A549 (cell line): ENCODE measurements at places on chromosomes 4 and X. TPM values are rescaled to one million over a fixed set of nuclear protein-coding genes. Genes with fewer than 3 reads are reported as not detected.

DNA sequence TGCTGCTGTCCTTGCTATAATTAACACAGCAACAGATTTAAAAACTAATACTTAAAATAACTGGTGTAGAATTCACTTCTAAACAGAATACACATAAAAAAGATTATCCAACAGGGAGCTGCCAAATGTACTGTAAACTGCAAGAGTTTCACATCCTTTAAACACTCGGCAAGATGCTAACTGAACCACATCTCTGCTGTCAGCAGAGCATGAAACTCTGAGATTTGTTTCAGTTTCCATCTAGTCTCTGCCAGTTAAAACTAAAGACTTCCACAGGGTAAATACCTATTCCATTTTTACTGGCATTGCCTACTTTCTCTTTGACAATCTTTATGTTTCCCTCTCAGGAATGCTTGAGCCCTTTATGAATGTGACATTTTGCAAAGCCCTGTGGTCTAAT, 127.7 kb downstream of the SLC7A11 start:
- no peak for DNase-seq

- DNase-seq, result no peak
Measured at GRCh38 chr4:157005193-157005592, 33.6 kb upstream of the PDGFC start.

DNA sequence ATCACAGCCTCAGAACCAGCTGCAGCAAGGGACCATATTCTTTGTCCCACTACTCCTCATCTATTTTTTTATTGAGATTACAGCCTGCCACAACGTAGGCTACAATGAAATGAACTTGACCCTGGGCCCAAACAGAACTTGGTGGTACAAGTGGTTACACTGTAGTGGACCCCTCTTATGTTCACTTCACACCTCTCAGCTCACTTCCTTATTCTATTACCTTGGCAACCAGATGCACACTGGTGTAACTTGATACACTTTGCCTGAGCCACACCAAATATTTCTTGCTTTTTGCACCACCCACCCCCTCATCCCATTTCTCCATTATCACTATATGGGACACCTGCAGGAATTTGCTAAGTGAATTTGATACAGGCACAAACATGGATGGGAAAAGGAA, 105.8 kb downstream of the CXCL13 start:
- DNase-seq, result no peak

DNA sequence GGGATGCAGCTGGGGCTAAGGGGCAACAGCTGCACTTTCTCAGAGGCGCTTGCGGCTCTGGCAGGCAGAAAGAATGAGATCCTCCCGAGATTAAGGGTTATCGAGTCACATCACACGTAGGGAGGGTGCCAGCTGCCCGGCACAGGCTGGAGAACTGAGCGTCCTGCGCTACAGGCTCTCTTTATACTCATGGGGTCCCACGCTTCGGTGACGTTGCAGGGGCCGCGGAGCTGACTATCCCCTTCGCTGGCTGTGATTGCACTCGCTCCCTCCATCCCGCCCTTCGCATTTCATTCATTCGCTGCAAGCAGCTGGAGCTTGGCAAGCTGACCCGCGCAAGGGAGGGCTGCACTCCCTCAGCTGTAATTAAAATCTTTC, at the start of gene TACR3:
TACR3 (minus strand) TSS at position 156 of the 378 bp plus-strand sequence. CDS start 310 bp downstream, outside the sequence.
- DNase-seq, result no peak

DNA sequence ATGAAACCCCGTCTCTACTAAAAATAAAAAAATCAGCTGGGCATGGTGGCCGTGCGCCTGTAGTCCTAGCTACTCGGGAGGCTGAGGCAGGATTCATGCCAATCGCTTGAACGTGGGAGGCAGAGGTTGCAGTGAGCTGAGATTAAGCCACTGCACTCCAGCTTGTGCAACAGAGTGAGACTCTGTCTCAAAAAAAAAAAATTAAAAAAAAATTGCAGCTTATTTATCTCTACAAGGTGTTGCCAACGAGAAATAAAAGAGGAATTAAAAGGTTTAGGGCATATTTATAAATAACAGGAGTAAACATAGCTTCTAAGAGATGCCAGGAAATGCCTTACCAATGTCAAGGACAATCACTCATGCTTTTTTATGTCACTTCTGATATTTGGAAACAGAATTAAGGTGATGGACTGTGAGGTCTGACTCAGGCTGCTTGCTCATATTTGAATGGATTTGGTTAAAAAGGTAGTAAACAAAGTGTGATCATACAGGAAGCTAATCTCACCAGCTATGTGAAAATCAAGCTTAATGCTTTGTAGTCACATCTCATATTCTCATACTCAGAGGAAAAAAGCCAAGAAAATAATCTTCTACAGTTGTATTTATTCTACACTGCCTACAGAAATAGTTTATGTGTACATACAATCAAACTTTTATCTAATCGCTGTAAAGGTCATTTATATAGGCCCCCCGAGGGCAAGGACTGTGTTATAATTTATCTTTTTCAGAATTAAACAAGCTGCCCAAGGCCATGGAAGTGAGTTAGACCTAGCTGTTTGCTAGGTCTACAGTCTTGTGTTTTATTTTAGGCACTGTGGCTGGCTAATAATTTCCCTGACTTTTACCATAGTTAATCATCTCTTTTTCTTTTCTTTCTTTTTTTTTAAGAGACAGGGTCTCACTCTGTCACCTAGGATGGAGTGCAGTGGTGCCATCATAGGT, 61.1 kb upstream of the RBMX start:
- no peak for DNase-seq

- no peak for DNase-seq
Measured at GRCh38 chr4:1385373-1386340, 20.6 kb downstream of the NKX1-1 start.

- no peak for DNase-seq
Measured at GRCh38 chrX:107008034-107008433, 8.0 kb upstream of the MORC4 start.

DNA sequence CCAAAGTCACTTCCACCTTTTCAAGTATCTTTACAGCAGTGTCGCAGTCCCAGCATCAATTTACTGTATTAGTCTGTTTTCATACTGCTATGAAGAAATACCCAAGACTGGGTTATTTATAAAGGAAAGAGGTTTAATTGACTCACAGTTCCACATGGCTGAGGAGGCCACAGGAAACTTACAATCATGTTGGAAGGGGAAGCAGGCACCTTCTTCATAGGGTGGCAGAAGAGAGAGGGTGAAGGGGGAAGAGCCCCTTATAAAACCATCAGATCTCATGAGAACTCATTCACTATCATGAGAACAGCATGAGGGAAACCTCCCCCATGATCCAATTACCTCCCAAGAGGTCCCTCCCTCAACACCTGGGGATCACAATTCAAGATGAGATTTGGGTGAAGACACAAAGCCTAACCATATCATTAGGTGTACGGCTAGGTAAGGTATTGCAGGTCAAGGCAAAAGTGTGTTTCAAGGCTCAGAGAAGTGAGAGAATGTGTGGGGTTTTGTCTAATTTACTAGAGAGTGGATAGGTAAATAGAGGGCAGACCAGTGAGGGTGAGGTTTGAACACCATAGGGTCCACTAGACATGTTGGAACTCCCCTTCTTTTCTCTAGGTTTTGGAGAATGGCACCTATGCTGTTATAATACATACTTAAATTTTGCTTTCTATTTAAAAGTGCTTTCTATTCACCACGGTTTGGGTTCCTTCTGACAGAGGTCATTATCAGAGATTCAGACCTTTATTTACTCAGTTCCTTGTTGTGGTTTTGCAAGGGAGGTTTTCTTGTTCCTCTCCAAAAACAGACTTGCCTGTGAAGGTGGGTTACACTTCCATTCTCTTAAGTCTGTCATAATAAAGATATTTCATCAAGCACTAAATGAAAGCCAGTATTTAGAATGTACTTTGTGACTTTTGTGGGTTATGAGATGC, 186.6 kb downstream of the CPEB2 start:
- no peak for DNase-seq

GRCh38 chrX:41234962-41235361, 99.0 kb upstream of the DDX3X start:
- no peak for DNase-seq

DNA sequence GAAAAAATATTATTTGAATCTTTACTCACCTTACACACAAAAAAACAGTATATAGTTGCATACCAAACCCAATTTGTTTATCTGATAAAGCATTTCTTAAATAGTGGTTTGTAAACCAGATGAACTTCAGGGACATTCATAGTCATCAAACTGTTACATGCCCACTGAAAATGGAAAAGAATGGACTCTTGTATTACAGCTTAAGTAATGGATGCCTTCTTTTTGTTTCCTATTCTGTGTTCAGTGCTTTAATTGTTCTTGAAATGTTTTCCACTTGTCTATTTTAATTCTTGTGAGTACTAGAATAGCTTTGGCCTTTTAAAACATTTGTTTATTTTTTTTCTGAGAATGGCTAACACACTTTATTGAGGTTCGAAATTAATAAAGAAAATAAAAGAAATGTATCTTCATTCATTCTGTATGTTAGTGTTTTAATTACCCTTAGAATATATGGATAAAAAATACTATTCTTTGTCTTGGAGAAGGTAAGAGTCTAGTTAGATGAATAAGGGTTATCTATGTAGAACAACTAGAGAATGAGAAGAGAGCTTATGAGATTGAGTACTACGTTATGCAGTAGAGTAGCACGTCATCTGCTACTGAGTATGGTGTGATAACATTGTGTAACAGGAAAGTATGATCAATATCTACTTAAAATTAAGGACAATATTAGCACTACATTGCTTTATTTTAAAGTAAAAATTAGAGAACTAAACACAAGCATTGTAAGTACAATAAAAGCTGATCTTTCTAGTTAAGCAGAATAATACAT, 9.9 kb downstream of the CPEB2 start:
- no peak for DNase-seq

- no peak for DNase-seq
Measured at GRCh38 chr4:19803406-19803805, 448.3 kb upstream of the SLIT2 start.

DNA sequence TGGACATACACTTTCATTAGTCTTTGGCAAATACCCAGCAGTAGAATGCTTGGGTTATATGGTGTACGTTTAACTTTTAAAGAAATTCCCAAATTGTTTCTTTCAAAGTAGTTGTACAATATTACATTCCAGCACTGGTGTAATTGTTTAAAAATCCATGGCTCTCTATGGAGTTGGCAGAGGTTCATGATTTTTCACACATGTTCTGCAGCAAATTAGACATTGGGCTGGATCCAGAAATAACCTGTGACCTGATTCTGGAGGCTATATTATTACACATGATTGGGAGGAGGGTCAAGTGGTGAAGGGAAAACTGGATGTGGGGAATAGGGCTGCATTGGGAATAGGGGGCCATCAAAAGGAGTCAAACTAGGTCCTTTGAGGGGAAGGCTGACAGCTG, 41.9 kb downstream of the MAMLD1 start:
- no peak for DNase-seq

- DNase-seq, result no peak
Measured at GRCh38 chr4:123412091-123412505, 15.5 kb downstream of the SPRY1 start.

DNA sequence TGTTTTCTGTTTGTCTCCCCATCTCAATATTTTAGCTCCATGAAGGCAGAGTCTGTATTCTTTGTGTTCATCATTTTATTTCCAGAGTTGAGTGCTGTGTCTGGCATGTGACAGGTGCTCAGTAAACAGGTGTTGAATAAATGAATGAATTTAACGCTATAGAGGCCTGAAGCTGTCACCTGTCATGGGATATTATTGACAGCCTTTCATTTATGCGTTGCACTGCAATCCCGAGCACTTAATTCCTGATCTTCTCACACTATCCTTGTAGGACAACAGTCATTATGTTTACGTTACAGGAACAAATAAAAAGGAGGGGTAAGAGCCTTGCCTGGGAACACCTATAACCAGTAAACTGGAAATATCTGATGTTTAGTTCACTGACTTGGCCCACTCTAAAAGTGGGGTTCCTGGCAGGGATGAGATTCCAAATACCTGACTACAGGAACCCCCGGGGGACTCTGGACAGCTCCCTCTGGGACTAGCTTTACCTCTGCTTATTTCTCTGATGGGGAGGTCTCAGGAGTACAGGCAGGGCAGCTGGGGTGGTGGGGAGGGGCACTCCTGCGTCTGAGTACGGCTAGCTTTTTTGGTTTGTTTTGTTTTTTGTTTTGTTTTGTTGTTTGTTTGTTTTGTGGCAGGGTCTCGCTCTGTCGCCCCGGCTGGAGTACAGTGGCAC, 36.6 kb downstream of the SEL1L3 start:
- DNase-seq, result no peak

DNA sequence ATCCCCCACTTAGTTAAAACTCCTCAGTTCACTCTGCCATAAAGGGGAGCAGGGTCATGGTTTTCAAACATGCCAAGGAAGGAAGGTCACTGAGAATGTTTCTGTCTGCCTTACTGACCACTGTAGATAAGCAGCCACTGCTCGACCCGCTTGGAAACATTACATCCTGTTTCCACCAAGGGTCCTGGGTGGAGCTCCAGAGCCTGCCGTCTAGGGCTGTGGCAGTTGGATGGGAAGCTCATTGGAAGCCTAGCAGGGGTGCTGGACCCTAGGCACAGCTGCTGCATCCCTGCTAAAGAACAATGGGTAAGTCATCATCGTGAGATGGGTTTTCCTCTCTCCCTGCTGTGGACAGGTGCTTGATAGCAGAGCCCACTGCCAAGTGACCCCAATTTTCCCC, 76.0 kb upstream of the SRD5A3 start:
- DNase-seq, result no peak

DNA sequence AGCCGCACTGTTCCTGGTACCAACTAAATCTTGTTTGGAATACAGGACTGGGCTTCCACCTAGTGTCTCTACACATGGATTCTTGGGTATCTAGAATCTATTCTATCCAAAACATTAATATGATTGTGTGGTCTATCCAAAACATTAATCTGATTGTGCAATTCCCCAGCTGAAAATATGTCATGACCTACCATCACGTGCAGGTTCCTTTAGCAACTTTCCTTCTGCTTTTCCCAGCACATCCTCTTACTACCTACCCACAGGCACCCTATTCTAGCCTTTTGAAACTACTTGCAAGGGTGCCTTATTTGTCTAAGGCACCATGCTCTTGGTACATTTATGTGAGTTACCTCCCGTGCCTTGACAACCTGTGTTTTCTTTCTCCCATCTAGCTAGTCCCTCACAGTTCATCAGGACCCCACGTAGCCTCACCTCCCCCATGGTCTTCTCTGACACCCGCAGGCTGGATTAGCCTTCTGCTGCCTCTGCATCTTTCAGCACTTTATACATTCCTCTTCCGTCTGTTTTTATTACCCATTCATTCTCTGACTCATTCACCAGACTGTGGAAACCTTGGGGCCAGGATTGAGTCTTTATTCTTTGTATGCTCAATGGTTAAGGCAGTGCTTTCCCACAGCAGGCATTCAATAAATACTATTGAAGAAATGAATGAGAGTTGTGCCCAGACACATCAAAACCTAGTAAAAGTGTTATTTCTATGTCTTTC, 88.8 kb upstream of the FAM9B start:
- no peak for DNase-seq

The PLS3 gene
- 303 to 305 TPM (median 303 TPM) in 3 replicates for polyA plus RNA-seq

The KCTD8 gene
- not detected in 3 replicates for polyA plus RNA-seq

The CENPI gene
- 17.7 to 19.5 TPM (median 18.4 TPM) in 3 replicates for polyA plus RNA-seq

The FAM149A gene
- polyA plus RNA-seq, result 1.4 to 1.8 TPM (median 1.7 TPM) in 3 replicates

The SCML2 gene
- polyA plus RNA-seq, result 8.0 to 8.6 TPM (median 8.0 TPM) in 3 replicates

The TRIM75 gene
- polyA plus RNA-seq, result not detected in 3 replicates

The RAB40A gene
- polyA plus RNA-seq, result 0.08 TPM in 1 of 3 replicates, not detected in the others

The SRPX gene
- polyA plus RNA-seq, result 2.7 to 4.4 TPM (median 3.8 TPM) in 3 replicates
